Placental epithelial cell (primary cell): ENCODE measurements at places on chromosomes 5 and 9. TPM values are rescaled to one million over a fixed set of nuclear protein-coding genes. Genes with fewer than 3 reads are reported as not detected.

Gene PCDHB13
- total RNA-seq = 0.43 and 0.79 TPM in 2 replicates

Gene PCDHGA2
- 0.43 and 1.2 TPM in 2 replicates for total RNA-seq

Gene WNT8A
- not detected in 2 replicates for total RNA-seq

Gene CARTPT
- total RNA-seq = not detected in 2 replicates

Gene SNCAIP
- 0.11 and 2.0 TPM in 2 replicates for total RNA-seq

Gene TNFSF8
- not detected in 2 replicates for total RNA-seq

Gene ZNG1C
- total RNA-seq = 20.2 and 23.9 TPM in 2 replicates

Gene CDC37L1
- 23.3 and 36.1 TPM in 2 replicates for total RNA-seq

Gene IL5
- not detected in 2 replicates for total RNA-seq

Gene LCN9
- not detected in 2 replicates for total RNA-seq

Gene CCDC192
- total RNA-seq = 0.39 TPM in 1 of 2 replicates, not detected in the other

Gene SSBP2
- 7.8 and 11.4 TPM in 2 replicates for total RNA-seq

Gene ADAMTSL2
- total RNA-seq = not detected in 2 replicates

Gene SPINK13
- total RNA-seq = not detected in 2 replicates

Gene SOHLH1
- not detected in 2 replicates for total RNA-seq
